Activated CD4-positive, alpha-beta T cell treated with anti-CD3 and anti-CD28 coated beads, Interleukin-2, amount 50 U/mL, for 16 hours (primary cell): ENCODE measurements at places on chromosomes 12 and 14.

DNA sequence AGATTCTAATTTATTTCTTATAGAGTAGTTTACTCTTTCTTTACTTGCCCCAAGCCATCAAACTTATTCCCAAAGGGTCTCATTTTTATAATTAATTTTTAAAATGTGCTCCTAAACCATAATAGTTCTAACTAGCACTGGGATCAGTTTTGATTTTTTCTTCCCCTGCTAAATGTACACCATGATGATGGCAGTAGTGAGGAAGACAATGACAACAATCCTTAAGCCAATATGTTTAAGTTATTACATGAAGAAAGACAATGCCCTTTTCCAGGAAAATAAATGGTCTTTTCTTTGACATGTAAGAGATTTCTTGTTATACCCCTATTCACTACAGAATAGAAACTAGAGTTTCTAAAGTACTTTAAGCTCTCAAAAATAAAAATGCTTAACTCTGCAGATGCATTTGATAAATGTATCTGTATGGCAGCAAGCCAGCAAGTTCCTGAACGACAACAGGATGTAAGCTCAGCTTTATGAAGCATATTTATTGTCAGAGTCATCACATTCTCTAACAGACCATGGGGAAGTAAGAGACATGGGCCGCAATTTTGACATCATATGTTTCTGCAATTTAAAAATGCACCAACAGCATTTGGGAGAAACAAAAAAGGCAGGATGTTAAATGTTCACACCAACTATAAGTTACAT, 36.0 kb upstream of the SNX6 start:
- peak; percentile 29 for DNase-seq

GRCh38 chr12:108139454-108139853, 10.4 kb downstream of the WSCD2 start:
- DNase-seq, result no peak

GRCh38 chr14:93017301-93017797, 94.4 kb downstream of the CHGA start:
- DNase-seq, result no peak

GRCh38 chr12:77064896-77065360, 441 bp downstream of the E2F7 start:
- DNase-seq, result peak; percentile 29

- DNase-seq, result peak; percentile 81
Observed at GRCh38 chr14:20667957-20668356, 16.4 kb upstream of the RNASE4 start.

- peak; percentile 14 for DNase-seq
Observed at GRCh38 chr12:7107636-7108002, 1.4 kb downstream of the C1RL start.

GRCh38 chr12:16261944-16262475, 15.5 kb downstream of the SLC15A5 start:
- DNase-seq, result no peak

DNA sequence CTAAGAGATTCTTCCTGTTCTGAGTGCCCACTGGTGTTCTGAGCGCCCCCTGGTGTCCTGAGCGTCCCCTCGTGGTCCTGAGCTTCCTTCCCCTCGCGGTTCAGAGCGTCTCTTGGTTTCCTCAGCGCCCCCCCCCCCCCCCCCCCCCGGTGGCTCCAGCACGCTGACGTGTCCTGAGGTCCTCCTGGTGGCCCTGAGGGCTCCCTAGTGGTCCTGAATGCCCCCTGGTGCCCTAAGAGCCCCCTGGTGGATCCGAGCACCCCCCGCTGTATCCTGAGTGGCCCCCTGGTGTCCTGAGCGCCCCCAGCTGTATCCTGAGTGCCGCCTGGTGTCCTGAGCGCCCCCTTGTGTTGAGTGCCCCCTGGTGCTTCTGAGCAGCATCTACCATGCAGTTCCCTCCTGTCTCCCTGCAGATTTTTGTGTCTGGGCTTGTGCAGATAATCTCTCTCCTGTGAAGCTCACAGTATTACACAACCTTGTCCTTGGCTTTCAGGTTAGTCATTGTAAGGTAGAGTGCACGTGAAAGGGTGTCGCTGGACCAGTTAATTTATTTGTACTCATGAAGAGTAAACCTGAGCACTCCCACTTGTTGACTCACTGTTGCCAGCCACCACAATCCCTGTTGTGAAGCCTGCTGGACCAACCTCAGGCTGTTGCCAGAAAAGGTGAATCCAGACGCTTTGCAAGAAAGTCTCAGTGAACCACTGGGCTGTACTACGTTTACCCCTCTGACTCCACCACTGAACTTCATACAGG, 1168.4 kb downstream of the TMEM121 start:
- peak; percentile 58 for DNase-seq

- no peak for DNase-seq
Observed at GRCh38 chr14:91341334-91341733, 76.3 kb downstream of the CCDC88C start.

- no peak for DNase-seq
Observed at GRCh38 chr12:74535536-74535935, 2.1 kb upstream of the ATXN7L3B start.

GRCh38 chr12:17062267-17063036, 456.5 kb upstream of the LMO3 start:
- no peak for DNase-seq

DNA sequence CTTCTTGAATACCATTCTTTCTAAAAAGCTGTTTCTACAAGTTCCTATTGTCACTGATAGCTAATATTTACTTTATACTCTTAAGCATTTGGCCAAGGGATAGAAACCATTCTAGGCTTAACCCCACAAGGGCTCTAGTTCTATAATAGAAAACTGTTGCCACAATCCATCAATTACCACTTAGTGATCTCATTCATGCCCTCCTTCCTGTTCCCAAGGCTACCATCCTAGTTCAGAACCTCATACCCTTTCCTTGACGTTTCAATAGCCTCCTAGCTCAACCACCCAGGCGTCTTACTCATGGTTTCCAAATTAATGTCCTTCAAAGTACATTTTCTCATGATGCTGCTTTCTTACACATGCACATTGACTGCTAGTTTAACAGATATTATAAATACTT, 493.5 kb downstream of the NAV3 start:
- DNase-seq, result no peak

DNA sequence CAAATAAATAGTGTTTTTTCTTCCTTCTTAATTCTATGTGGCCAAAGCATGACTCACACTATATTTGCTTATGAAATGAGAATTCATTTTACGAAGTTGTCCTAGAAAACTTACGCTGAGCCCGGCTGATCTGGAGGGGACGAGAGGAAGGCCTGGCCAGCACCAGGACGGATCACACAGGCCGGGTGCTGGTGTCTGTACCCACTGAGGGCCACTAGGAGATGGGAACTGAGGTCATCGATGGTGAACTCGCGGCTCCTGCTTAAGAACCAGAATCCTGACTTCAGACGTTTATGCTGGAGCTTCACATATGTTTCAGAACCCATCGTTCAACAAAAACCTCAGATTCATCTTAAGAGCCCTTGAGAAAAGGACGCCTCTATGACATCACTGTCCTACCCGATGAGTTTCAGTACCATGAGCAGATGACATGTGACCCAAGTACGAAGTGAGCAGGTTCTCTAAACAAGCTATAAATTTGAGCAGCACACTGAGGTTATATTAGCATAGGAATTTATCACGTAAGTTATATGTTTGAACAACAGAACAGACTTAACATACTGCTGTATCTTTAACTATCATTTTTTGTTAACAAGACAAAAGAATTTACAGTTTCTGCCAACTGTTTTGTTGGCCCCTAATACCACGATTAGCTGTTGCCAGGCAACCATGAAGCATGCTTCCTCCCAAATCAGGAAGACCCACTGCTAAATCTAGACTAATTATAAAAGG, 111.9 kb downstream of the FOXN3 start:
- peak; percentile 31 for DNase-seq

DNA sequence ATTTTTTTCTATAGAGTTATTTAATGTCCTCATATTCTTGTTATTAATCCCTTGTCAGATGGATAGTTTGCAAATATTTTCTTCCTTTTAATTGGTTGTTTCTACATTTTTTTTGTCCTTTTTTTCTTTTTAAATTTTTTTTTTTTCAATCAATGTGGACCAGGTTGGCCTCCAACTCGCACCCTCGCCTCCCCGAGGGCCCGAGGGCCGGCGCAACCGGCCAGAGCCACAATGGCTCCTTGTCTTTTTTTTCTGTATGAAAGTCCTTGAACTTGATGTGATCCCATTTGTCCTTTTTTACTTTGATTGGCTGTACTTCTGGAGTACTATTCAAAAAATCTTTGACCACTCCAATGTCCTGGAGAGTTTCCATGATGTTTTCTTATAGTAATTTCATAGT, 17.7 kb upstream of the SLCO1B1 start:
- no peak for DNase-seq

DNA sequence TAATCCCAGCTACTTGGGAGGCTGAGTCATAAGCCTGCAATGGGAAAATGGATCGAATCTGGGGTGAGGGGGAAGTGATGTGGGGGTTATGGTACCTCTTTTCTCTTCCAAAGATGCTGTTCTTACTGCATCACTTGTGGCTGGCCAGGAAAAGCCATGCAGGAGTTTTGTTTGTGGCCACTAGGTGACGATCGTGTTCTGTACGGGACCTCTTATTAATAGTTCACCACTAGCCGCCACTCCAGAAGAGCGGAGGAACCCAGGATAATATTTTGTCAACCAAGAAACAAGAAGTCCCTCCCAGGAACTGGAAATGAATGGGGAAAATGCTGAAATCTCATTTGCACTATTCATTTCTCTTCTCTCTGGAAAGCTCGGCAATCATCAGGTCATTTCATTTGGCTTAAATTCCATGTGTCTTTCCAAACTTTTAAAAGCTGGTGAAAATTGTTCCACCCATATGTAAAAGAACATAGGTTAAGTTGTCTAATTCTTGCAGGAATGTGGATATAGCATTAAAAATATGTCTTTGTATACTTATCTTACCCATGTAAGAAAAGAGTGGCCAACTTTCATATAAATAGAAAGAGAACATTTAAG, 8.9 kb downstream of the GPR65 start:
- no peak for DNase-seq

- peak; percentile 7 for DNase-seq
Observed at GRCh38 chr12:110906083-110906482, 14.3 kb downstream of the MYL2 start.

DNA sequence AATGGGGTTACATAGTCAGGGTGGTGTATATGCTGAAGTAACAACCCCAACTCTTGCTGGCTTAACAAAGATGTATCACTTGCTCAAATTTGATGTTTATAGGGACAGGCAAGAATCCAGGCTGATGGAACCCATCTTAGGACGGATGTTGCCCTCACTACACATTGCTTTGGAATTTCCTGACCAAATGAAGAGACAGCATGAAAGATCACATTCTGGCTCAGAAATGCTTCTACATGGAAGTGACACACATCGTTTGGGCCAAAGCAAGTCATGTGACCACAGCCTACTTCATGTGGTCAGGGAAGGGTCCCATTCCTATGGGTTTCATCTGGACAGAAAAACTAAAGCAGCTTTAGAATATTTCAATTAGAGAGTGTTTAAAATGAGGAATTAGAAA, 345.8 kb downstream of the TMEM132D start:
- no peak for DNase-seq

GRCh38 chr14:28704153-28704552, 62.4 kb upstream of the FOXG1 start:
- no peak for DNase-seq

- no peak for DNase-seq
Observed at GRCh38 chr14:79704041-79704807, 507.1 kb downstream of the DIO2 start.

GRCh38 chr14:92490239-92490959, 23.2 kb upstream of the RIN3 start:
- DNase-seq, result no peak

DNA sequence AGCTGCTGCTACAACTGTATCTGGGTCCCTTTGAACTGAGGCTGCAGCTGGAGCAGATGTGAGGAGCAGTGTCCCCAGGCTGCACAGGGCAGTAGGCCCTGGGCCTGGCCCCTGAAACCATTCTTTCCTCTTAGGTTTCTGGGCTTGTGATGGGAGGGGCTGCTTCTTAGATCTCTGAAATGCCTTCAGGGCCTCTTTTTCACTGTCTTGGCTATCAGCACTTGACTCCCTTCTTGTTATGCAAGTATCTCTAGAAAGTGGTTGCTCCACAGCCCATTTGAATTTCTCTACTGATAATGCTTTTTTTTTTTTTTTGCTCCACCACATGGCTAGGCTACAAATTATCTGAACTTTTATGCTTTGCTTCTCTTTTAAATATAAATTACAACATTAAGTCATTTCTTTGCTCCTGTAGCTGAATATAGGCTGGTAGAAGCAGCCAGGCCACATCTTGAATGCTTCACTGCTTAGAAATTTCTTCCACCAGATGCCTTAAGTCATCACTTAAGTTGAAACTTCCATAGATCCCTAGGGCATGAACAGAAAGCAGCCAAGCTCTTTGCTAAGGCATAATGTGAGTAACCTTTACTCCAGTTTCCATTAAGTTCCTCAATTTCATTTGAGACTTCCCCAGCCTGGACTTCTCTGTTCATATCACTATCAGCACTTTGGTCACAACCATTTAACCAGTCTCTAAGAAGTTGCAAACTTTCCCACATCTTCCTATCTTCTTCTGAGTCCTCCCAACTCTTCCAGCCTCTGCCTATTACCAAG, 41.1 kb downstream of the ACSM4 start:
- DNase-seq, result no peak

DNA sequence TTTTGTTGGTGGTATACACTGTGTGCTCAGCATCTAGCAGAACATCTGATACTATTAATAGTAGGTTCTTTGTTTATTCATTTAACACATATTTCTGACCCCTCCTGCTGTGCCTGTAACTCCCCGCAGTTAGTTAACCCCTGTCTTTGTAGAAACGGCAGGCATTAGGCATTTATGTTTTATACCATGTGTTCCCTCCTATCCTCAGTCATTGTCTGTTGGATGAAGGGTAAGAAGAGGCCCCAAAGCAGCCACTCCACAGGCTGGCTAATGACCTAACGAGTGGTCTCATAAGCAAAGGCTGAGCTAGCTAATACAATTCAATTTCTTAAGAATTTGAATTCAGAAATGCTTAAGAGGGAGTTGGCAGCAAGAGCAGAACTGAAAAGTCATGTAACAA, 170.8 kb downstream of the TMX1 start:
- no peak for DNase-seq

DNA sequence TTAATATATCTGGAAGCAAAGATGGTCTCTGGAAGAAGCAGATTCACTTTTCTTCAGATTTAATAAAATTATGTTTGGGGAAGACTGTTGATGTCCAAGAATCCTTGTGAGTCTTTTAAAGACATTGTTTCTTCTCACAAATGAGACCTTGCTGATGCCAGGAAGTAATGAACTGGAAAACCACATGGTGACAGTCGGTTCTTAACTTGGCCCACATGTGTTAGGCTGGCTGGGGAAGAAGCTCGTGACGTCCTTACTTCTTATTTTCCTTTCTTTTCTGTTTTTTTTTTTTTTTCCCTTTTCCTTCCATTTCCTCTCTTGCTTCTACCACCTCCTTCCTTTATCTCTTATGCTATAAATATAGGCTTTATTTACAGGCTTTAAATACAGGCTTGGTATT, 950.2 kb downstream of the BCL11B start:
- no peak for DNase-seq

GRCh38 chr12:77725611-77726010, 105.1 kb upstream of the NAV3 start:
- no peak for DNase-seq

- DNase-seq, result peak; percentile 25
Observed at GRCh38 chr12:124862768-124863415, 772 bp downstream of the SCARB1 start.
